ENCODE measurements at places on chromosomes 11 and 22.

GRCh38 chr11:131154351-131154750 lies 216.1 kb upstream of the NTM start:
- no peak for DNase-seq

- DNase-seq, result peak; percentile 30
These were observed 617 bp upstream of the ARHGAP20 start for GRCh38 chr11:110712659-110713448.

DNA sequence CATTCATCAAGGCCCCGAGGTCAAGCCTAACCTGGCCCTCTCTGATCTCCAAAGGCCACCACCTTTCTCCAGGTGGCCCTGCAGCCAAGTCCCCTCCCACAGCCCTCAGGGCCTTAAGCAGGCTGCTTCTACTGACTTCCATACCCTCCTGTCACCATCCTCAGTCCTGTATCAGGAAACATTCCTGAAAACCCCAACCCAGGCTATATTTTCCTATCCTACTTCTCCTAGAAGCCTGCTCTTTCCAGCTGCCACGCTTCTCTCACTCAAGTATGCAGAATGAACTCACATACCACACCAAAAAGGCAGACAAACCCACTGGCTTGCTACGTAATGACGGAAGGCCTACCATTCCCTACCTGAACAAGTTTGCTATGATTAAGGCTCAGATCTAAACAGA lies 23.6 kb downstream of the MORC2 start:
- no peak for DNase-seq

DNA sequence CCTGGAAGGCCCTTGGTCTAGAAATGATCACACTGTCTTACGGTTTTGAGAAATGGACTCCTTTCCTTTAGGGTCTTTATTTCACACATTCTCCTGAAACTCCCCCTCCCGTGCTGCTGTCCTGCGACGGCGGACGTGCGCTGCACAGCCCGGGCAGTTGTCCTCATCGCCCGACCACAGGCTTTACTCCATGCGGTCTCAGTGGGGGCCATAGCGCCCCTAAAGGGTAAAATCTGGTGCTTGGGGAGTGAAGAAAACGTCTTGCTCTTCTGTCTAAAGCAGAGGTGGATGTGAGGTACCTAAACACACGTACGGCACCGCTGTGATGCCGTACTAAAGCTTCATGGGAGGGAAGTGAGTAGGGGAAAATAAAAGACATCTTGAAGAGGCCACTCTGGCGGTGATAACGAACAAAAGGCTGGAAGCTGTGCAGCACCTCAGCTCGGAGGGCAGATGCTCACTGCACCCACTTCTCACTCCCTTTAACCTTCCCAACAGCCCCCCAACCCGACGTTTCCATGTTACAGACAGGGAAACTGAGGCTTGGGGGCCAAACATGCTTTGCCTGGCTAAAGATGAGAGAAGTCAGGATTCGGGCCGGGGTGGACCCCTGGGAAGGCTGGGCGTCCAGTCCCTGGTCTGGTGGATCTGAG lies 22.6 kb downstream of the MPPED1 start:
- no peak for DNase-seq

DNA sequence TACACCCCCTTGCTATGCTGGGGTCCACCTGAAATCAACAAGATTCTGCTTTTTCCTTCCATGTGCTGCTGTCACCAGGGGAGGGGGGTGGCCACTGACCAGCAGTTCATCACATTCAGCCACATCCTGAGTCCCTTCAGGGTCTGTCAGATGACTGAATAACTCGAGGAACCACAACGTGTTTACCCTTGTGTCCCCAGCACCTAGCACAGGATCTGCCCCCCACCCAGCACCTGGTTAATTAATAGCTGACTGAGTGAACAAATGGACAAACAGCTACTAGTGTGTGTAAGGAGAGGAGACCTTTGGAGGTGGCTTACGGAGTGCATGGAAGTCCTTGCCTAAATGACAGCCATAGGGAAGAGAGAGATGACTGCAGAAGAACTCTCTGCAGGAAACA lies 119.5 kb upstream of the NCAM1 start:
- DNase-seq, result no peak

- DNase-seq, result no peak
These were observed 26.3 kb upstream of the MN1 start for GRCh38 chr22:27827604-27828587.

DNA sequence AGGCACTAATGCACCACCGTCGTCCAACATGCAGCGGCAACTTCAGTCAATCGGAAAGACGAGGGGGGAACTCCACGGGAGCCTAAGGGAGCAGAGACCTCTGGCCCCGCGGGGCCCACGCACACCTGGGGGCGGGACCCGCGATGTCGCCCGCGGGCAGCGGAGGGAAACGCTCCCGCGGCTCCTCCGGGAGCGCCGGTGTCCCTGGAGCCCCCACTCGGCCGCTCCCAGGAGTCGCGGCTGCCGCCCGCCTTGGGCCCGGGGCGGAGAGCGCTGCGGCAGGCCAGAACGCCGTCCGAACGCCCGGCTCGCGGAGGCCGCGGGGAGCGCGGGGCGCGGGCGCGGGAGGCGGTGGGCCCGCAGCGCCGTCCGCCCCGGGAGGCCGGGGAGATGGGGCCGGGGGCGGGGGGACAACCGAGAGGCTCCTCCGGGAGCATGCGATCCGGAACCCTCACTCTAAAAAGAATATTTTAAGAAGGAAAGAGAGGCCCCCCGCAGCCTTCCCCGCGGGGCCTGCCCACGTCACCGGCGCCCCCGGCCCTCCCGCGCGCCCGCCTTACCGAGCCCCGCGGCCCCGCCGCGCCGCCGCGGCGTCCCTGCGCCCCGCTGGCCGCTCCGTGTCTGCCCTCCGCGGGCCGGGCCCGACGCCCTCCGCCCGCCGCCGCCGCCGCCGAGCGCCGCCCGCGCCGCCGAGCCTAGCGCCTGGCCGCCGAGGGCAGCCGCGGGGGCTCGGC lies 86.6 kb upstream of the ARHGAP32 start:
- peak; percentile 29 for DNase-seq

- DNase-seq, result no peak
These were observed 16.5 kb downstream of the TANGO2 start for GRCh38 chr22:20037419-20037818.

DNA sequence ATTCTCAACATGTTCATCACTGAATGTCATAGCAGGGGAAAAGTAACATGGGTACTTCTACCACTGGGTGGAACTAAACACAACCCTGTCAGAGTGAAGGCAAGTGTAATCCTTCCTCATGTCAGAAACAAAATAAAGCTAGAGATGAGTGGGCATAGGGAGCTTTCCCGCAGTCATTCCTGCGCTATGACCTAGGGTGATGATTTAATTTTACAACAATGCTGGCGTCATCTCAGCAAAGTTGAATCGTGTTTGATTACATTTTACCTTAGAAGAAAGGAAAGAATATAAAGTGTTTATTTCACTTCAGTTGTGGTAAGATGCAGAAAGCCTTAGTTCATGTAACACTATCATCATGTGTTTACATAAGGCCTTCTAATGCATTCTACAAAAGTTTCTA lies 355.6 kb downstream of the METTL15 start:
- no peak for DNase-seq

DNA sequence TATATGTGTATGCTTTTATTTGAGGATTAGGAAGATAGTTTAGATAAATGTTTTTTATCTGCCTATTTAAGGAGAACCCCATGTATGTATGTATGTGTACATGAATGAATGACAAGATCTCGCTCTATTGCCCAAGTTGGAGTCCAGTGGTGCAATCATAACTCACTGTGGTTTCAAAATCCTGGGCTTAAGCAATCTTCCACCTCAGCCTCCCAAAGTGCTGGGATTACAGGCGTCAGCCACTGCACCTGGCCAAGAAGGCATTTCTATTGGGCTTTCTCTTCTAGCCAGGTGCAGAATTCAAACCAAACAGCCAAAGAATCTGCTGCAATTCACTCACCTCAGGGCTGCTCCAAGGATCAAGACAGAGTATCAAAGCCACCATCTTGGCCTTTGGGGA lies 25.5 kb upstream of the DGKZ start:
- no peak for DNase-seq

DNA sequence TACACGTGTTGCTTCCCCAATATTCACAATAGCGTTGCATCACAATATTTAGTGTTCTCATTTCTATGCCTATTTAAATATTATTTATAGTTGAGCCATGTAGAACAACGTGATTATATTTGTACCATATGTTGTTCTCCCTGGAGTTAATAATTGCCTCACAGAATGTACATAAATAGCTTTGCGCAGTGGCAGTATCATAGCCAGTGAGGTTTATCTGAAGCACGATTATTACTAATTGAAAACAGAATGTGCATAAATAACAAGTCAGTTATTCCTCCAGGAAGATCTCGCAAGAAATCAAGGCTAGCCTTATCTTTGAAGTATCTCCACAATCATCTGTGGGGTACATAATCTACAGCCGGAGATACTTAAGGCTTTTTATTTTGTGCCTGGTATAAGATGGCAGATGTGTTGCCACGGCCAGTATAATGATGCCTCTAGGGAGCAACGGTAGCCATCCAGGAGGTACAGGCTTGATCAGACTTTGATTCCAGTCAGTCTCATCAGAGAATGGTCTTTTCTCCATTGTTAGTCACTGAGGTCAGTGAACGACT lies 197.5 kb downstream of the MSANTD4 start:
- no peak for DNase-seq

GRCh38 chr11:134032501-134033091 lies 36.3 kb upstream of the JAM3 start:
- DNase-seq, result no peak

DNA sequence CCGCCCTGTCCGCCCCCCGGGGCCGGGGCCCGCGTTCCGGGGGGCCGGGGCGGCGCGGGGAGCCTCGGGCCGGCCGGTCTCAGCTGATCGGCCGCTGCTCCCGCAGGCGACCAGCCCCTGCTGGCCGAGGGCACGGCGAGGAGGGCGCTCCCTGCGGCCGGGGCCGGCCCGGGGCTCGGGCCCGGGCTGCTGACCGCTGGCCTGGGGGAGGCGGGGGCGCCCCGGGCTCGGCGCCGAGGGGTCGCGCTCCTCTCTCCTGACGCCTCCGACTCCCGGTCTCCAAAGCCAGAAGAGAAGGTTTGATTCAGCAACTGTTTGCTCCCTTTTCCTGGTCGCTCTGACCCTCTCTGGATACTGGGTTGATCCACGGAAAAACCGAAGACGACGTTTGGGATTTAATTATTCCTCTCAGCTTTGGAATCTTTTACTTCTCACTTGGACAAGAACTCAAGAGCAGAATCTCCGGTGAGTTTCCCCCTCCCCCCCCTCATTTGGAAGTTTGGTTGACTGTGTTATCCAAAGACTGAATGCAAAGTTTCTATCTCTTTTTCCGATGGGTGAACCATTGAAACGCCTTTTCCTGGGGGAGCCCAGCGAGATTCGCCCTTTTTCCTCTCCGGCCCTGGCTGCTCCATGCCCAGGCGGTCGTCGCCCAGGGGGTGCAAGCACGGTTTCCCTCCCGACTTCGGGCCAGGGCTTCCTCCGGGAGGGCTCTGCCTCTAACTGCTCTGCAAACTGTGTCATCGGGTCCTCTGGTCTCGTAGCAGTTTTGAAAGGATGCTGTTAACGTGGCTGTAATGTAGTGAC lies 725 bp downstream of the KDM2A start:
- no peak for DNase-seq

DNA sequence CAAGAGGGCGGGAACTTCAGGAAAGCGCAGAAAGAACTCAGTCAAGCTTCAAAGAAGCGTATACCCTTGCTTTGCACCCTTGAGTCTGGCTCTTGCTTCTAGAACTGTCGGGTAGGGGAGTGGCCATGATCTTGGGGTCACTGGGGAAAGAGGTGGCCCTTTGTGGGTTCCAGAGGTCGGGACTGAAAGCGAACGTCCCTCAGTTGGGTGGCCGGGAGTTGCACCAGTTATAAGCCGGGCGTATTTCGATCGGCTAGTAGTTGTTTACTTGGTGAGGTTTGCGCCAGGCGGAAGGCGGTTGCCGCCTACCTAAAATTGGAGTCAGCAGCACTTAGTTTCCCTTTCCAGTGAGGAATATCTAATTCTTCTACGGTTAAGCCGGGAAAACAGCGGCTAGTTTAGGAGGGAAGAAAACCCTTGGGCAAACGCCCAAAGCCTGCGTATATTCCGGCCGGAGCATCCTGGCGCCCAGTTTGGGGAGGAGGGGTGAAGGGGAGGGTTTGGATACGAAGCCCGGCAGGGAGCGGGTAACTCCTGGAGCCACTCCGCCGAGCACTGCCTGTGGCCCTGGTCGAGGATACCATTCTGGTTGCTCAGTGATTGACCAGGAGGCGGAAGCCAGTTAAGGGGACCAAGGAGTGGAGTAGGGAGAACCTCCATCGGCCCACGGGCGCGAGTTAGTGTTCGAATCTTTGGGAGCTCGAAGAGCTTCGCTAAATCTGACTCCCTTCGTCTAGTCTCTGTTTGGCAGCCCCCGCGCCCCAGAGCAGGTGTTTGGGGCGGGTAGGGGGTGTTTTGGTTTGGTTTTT lies 807 bp upstream of the WT1 start:
- no peak for DNase-seq

GRCh38 chr22:29780748-29781676 lies 13.8 kb downstream of the UQCR10 start:
- DNase-seq, result no peak

DNA sequence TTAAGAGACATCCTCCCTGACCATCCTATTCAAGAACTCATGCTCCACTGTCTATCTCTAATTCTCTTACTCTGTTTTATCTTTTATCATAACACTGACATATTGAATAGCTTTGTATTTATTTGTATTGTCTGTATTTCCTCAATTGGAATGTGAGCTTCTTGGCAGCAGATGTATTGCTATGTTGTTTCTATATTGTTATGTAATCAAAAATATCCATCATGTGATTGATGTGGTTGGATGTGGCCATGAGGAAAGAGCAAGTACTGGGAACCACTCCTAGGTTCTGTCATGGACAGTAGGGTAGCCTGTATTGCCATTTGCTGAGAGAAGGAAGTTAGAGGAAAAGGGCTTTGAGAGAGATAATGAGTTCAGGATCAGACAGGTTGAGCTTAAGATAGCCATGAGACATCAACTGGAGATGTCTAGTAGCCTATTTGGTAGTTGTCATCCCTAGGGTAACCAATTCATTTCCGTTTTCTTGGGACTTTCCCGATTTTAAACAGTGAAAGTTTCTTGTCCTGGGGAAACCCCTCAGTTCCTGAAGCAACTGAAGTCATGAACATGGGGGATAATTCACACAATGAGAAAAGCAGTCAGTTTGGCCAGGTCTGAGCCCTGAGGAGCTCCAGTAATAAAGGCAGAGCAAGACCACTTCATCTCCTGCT lies 404.5 kb downstream of the INSC start:
- no peak for DNase-seq

- no peak for DNase-seq
These were observed 16.4 kb downstream of the EHF start for GRCh38 chr11:34637303-34637702.

GRCh38 chr11:37109286-37109585 lies 511.2 kb upstream of the RAG2 start:
- DNase-seq, result no peak

GRCh38 chr11:108206969-108207682 lies 15.3 kb downstream of the NPAT start:
- no peak for DNase-seq

- DNase-seq, result no peak
These were observed 73.0 kb downstream of the MICAL3 start for GRCh38 chr22:17951315-17951714.

- DNase-seq, result no peak
These were observed 143.6 kb downstream of the ADAMTS15 start for GRCh38 chr11:130592056-130592455.

Data from NCI-H510A (cell line).